ENCODE measurements at places on chromosomes 7 and 10.

DNA sequence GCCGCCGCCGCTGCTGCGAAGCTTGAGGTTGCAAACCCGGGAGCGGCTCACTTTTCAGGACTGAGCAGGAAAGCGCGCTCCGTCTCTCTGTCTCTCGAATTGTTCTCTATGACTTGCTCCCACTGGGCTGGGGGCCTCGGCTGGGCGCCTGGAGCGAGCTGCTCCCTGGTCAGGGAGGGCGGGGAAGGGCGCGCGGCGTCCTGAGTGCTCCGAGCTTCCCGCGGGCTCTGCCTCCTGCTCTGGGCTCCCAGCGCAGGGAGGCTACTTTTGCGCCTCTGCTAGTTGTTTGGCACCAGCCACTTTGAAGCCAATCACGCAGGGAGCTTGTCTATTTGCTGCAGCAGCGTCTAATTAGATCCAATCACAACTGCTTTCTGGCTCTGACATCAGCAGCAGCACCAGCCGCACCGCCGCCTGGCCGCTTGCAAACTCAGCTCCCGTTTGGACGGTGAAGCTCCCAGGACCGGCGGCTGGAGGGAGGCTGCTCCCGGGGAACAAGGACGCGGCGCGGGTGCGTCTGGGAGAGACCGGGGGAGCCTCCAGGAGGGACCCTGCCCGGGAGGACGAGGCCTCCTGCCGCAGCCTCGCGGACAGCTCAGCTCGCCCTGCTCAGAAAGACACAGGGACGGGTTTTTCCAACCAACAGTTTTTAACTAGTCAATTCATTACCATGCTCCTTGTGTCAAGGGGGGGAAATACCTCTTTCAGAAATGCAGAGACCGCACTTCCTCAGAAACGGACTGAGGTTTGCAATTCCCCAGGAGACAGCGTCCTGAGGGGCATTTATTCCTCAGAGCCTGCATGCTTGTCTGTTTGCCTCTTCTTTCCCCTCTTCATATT is at the start of gene ADARB2:
TSS of gene ADARB2 (minus strand) at position 304 of the 840 bp plus-strand sequence.
- DNase-seq = no peak

GRCh38 chr7:33248671-33249070 is 119.3 kb downstream of the BBS9 start:
- no peak for DNase-seq

GRCh38 chr10:111209692-111210091 is 132.9 kb downstream of the ADRA2A start:
- DNase-seq = no peak

GRCh38 chr10:124374535-124375352 is 44.0 kb downstream of the OAT start:
- no peak for DNase-seq

- no peak for DNase-seq
Observed at GRCh38 chr10:86211691-86212390, 154.8 kb downstream of the GRID1 start.

DNA sequence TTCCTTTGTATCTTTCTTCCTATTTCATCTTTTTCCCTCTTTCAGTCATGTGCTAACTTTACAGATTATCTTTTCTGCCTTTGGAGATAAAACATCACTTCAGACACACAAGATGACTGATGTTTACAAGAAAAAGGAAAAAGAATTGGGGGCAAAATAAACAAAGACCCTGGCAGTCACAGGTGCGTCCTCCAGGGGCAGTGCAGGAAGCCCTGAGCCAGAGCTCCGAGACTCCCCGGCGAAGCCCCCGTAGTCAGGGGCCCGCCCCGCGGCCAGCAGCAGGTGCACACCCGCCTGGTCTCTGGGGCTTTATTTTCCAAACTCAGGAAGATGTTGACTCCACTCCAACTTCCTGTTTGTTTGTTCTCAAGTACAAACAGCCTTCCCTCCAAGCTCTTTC is 10.2 kb downstream of the STK32C start:
- no peak for DNase-seq

DNA sequence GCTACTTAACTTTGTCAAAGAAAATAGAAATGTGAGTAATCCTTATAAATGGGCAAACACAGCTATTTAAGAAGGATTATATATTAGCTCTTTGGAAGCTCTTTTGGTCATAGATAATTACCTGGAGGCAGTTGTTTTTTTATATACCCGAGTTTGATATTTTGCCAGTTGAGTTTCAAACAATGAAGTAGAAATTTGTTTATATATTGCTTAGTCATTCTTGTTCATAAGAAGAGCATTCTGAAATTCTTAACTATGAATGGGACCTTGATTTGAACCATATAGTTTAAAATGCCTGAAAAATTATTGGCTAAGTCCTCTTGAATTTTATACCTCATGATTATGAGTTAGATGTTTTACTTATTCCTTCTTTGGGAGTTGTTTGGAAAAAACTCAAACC is 36.4 kb downstream of the MINPP1 start:
- peak; percentile 83 for DNase-seq

GRCh38 chr7:127066974-127067373 is 185.8 kb downstream of the GRM8 start:
- no peak for DNase-seq

DNA sequence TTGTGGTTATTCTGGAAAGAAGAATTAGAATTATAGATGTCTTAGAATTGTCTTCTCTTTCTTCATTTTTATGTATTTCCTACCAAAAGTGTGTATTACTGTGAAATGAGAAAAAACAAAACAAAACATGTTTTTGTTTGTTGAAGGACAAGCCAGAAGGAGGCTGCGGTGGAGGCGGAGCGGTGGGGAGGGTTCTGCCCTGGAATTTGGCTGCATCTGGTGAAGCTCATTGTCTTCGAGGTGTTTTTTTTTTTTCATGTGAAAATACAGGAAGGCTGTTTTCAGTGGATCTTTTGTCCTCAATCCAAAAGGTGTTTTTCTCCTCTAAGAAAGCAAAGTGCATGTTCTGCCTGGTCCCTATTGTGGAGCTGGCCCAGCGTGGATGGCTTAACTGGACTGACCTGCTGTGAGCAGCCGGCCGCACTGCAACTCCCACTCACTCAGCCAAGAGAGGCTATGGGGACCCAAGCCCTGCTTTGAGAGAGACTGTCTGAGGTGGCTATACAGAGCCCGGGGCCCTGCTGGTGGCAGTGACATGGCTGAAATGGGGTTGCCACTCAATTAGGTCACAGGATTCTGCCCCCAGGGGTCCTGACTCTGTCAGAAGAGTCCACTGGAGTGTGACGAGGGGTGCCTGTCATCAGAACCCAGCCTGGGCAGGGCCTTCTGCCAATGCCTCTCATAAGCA is 184.9 kb upstream of the MKI67 start:
- DNase-seq = no peak

- DNase-seq = no peak
Observed at GRCh38 chr10:78626471-78626870, 442.3 kb upstream of the ZMIZ1 start.

DNA sequence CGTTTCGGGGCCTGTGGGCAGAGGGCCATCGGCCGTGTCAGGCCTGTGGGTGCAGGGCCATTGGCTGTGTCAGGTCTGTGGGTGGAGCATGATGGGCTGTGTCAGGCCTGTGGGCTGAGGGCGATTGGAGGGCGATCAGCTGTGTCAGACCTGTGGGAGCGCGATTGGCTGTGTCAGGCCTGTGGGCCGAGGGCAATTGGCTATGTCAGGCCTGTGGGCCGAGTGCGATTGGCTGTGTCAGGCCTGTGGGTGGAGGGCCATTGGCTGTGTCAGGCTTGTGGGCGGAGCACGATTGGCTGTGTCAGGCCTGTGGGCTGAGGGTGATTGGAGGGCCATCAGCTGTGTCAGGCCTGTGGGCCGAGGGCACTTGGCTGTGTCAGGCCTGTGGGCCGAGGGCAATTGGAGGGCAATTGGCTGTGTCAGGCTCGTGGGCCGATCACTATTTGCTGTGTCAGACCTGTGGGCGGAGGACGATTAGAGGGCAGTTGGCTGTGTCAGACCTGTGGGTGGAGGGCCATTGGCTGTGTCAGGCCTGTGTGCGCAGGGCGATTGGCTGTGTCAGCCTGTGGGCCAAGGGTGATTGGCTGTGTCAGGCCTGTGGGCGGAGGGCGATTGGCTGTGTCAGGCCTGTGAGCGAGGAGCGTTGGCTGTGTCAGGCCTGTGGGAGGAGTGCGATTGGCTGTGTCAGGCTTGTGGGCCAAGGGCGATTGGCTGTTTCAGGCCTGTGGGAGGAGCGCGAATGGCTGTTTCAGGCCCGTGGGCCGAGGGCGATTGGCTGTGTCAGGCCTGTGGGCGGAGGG is 54.1 kb downstream of the DYNC2I1 start:
- DNase-seq = no peak

GRCh38 chr7:98368716-98369115 is 32.2 kb downstream of the BAIAP2L1 start:
- no peak for DNase-seq

- DNase-seq = peak; percentile 67
Observed at GRCh38 chr7:87312215-87312865, 33.1 kb upstream of the CROT start.

GRCh38 chr10:27537787-27538186 is 33.7 kb downstream of the RAB18 start:
- no peak for DNase-seq

- no peak for DNase-seq
Observed at GRCh38 chr7:44709011-44709915, 39.4 kb upstream of the ZMIZ2 start.

GRCh38 chr7:155426543-155427410 is 31.2 kb upstream of the EN2 start:
- no peak for DNase-seq

GRCh38 chr7:27112955-27113949 is 10.8 kb upstream of the HOXA2 start:
- DNase-seq = peak; percentile 89

DNA sequence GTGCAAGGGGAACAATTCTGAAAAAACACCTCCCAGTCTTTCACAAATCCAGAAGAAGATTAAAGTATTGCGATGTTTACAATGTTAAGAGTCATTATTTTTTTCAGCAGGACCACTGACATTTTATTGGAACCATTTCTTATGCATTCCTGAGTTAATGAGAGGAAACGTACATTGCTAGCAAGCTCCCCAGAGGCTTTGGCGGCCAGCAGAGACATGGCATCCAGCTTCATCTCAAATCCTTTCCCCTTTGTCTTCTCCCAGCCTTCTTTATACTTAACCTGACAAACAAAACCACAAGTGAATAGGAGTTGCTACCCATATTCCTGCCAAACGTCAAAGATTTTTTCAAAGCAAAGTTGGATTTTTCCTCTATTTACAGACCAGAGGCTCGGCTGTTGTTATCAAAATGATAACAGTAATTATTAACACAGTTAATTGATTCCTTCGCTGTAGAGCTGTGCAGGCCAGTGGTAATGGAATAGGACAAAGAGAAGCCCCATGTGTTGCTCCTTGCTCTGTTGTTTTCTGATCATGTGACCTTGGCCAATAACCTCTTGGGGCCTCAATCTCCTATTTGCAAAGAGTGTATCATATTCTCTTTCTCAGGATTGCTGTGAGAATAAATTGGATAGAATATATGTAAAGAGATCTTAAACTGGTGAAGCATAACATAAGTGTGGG is 32.0 kb downstream of the NRAP start:
- no peak for DNase-seq

DNA sequence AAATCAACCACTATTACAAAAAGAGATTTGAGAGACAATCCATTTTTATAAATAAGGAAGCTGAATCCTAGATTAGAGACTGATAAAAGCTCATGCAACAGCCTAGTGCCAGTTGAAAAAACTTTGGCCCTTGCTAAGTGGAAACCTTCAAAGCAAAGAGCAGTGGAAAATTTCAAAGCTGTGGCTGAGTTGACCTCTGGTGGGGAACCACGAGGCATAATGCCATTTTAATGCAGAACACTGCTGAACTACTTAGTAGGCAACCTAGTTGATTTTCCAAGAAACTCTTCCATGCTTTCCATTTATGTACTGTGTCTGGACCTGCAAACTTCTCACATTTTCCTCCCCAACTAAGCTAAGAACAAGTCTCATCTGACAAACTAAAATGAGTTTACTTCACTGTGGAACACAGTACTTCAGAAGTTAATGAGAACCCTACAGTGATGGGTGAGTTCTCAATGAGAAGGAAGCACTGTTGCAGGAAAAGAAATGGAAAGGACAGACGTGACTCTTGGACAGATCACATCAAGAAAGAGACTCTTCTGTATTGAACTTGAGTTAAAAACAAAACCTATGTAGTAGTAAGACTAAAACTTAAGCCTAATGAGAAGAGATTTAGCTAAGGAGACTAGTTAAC is 19.5 kb downstream of the FZD9 start:
- no peak for DNase-seq

GRCh38 chr10:123252779-123253178 is 98.6 kb downstream of the BUB3 start:
- DNase-seq = no peak

GRCh38 chr7:91557789-91558404 is 293.7 kb downstream of the FZD1 start:
- DNase-seq = peak; percentile 2

GRCh38 chr10:72459301-72459700 is 104.6 kb upstream of the DNAJB12 start:
- DNase-seq = no peak

DNA sequence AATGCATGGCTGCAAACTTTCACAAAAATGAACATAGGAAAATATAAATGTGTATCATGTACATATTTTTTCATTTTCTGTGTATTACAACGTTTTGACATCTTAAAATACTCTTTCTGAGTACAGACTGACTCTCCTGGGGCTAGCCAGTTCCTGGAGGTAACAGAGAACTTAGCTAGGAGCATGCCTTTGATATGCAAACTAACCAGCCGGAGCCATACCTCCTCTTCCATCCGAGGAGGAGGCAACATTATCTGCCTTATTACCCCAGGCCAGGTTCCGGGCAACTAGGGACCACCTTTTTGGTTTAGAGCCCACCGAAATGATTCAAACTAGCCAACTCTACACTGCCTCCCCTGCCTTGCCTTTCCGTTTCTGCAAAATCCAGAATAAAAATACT is 33.7 kb upstream of the HECW1 start:
- no peak for DNase-seq

- no peak for DNase-seq
Observed at GRCh38 chr7:141584935-141585334, 33.7 kb downstream of the AGK start.

GRCh38 chr7:107023522-107024151 is 20.9 kb upstream of the PRKAR2B start:
- DNase-seq = no peak

GRCh38 chr10:29957907-29958331 is 101.5 kb downstream of the JCAD start:
- no peak for DNase-seq

DNA sequence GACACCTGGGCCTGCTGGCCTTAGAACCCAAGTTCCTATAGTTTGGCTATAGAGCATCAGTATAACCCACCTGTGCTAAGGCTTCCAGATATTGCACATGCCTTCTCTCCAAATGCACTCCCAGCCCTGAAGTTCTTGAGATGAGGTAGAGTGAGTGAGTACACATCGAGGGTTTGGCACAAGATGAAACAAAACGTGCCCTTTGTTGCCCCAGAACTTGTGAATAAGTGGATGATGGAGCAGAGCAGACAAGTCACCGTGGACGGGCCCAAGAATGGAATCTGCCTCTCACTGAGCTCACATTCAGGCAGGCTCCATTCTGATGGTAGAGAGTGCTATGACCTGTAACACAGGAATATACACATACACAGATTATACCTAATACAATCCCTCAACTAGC is 73.0 kb upstream of the STK17A start:
- no peak for DNase-seq

Data from HCEC 1CT (cell line).